ENCODE measurements at places on chromosomes 7 and 10.
A peak's percentile ranks its signal among the peaks of the same experiment; 100 is the strongest.

DNA sequence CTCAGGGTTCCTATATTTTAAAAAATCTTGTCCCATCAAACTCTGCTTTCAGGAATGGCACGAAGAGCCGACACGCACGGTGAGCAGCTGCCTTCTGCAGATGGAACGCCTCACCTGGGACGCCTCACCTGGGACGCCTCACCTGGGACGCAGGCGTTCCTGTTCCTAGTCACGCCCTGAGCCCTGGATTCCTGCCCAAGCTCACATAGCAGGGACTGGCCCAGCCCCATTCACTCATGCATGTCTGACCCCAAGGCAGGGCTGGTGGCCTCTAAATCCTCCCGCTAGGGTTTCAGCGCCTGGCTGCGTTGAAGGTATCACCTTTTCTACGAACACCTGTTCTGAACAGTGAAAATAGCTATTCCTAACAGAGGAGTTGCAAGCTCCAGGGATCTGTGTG lies 49.8 kb downstream of the CARD11 start:
- DNase-seq: no peak

DNA sequence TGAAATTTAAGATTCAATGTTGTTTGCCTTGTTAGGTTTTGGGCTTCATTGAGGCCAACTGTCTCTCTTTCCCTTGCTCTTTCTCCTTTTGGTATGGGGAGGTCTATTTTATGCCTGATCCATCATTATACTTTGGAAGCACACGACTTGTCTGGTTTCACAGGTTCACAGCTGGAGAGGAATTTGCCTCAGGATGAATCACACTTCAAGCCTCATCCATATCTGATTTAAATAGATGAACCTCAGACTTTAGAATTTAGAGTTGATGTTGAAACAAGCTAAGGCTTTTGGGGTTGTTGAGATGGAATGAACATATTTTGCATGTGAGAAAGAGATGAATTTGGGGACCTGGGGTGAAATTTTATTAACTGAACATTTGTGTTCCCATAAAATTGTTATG lies 150.5 kb upstream of the IGFBP3 start:
- no peak for DNase-seq

DNA sequence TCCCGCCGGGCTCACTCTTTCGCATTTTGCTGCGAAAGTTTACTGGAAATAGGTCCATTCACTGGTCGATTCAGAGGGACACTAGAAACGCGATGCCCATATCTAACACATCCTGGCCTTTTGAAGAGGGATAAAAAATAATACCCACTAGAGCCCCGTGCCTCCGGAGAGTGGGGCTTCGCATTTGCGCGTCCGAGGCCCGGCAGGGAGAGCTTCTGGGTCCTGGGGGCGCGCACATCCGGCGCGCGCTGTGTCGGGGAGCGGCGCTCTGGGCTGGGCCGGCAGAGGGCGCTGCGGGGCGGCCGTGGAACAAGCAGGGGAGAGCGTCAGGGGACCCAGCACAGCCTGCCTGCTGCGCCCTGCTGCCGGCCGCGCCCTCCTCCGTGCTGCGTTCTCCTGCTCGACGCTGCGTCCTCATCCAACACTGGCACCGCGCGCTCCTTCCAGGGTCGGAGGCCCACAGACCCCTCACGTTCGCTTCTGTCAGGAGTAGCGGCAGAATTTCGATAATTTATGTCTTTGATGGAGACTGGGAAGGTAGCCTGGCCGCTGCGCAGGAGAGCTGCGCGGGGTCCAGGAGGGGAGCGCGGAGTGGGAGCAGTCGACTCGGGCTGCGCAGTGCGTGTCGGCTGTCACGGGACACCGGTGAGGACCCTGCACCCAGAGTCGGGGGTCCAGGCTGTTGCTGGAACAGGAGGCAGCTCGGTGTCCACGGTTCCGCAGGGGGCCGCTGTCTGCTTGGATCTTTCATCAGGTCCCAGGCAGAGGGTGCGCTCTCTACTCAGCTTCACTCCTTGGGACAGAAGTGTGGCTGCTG lies 41.5 kb upstream of the ZNF32 start:
- DNase-seq: peak; percentile 80

DNA sequence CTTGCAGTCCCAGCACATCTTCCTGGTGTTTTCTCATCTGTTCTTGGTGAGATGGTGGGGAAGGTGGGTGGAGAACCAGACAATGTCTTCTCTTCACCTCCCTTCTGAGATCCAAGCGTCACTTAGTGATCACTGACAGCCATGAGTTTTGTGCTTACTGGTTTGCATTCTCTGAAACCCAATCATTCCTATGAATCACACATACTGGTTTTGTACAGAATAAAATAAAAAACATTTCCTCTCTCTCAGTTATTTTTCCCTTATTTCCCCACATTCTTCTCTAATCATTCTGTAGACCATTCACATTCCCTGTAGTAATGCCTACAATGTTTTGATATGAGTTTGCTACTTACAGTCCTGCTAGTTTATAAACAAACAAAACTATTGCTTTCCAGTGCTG lies 143.8 kb upstream of the SLC13A1 start:
- no peak for DNase-seq

- no peak for DNase-seq
These were observed 1.2 kb downstream of the HIPK2 start for GRCh38 chr7:139776486-139777132.

DNA sequence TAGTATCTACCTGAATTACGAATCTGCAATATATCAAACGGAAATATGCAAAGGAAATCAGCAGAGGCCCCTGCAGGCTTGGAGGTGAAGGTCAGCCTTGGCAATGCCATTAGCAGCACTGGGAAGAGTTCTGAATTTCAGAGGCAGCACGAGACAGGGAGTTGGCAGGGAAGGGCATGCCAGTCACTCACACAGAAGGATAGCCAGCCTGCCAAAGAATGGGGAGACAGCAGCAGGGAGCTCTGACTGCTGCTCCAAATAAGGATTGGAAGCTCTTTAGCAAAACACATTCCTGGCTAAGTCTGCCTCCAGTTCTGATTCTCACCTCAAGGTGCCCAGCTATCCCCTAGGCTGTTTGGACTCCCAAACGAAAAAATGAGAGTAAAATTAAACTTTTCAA lies 188.0 kb downstream of the PDE1C start:
- no peak for DNase-seq

- no peak for DNase-seq
These were observed 55.1 kb downstream of the ABI1 start for GRCh38 chr10:26805567-26806245.

DNA sequence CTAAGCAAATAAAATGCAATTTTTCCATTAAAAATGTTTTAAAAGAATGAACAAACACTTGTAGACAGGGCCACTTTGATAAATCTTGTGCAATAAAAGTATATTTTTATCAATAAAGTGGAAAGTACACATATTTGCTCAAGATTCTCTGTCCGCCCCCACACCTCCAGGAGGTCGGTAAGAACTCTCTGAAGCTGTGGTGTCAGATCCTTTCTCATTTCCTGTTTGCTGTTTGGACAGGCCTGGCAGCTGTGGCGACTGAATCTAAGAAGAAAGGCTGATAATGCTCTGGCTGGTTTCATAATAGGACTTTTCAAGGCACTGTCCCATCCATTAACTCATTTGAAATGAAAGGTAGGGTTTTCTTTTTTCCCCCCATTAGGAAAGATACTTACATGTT lies 15.3 kb upstream of the ASB4 start:
- no peak for DNase-seq

GRCh38 chr7:91378131-91378530 lies 113.9 kb downstream of the FZD1 start:
- no peak for DNase-seq

GRCh38 chr7:43211286-43211685 lies 98.8 kb downstream of the HECW1 start:
- DNase-seq: no peak

GRCh38 chr10:121154310-121154709 lies 303.1 kb downstream of the WDR11 start:
- no peak for DNase-seq

- DNase-seq: no peak
These were observed 50.1 kb downstream of the PLEKHS1 start for GRCh38 chr10:113801569-113801968.

DNA sequence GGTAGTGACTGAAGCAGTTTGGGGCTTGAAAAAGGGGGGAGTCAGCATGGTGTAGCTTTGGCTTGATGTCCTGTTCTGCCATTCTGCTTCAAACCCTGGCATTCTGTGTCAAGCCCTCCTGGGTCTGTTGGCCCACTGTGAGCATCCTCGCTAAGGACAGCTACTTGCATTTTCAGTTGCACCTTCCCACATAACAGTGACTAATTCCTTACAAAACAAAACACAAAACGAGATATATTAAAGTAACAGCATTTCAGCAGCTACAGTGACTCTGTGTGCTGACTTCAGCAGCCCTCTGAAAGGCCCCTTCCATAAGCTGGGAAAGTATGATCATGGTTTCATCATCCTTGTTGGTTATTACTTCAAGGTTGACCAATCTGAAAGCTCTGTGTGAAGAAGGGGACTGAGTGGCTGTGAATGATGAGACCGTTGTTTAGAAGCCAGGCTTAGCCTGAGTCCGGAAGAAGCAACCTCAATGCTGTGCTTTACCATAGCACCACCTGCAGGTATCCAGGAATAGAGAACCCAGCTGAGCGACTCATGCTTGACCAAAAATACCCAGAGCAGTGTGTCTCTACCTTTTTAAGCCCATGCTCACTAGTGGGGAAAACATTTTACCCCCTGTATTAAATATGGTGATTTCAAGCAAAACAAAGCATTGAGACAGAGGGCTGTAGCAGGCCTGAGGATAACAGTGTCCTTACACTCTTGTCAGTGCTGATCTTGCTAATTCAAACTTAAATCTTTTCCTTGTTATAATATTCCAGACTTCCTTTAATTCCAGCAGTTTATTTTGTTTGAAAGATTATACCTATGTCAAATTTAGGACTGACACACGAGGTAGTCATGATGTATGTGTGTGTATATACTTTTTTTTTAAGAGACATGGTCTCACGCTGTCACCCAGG lies 42.6 kb upstream of the CC2D2B start:
- peak; percentile 4 for DNase-seq

DNA sequence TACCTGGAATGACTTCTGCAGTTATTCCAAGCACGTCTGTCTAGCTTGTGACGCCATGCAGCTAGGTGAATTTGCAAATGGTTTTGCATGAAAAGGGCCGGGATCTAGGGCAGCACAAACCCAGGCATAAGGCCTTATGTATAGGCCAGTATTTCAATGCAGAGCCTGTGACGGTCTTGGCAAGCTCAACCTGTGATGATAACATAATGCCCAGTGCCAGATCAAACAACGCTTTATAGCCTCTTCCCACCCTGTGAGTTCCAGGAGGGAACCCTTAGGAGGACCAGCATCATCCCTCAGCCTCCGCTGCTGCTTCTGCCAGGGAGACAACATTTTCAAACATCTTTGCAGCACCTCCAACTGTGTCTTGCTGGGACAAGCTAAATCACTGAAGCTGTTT lies 390.7 kb downstream of the INHBA start:
- no peak for DNase-seq

DNA sequence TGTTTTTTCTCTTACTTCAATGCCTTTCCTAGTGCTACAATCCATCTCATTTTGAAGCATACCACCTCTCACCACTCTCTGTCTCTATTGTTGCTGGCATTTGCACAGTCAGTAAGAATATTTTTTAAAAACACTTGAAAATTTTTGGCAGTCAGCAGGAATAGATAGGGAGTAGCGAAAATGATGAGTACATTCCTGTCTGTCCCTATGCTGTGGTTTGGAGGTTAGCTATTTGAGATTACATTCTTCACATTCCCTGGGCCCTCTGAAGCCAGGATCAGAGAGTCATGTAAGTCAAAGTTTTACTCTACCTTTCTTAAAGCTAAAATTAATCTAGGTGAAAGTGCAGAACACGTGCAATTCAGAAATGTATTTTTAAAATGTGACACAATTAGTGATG lies 53.0 kb upstream of the MAGI2 start:
- no peak for DNase-seq

DNA sequence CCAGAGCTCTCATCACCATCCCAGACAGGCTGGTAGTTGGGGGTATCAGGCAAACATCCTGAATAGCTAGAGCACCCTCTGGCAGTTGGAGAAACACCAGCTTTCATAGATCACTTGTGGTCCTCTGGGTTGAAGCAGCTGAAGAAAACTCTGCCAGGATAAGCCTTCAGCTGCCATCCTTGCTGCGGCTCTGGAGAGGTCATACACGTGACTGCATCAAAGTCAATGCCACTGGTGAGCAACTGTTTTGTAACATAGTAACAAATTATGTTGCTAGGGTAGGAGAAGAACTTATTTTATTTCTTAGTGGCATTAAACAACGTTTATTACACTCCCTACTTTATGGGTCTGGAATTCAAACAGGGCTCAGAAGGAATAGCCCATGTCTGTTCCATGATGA lies 19.2 kb upstream of the PANK1 start:
- no peak for DNase-seq

DNA sequence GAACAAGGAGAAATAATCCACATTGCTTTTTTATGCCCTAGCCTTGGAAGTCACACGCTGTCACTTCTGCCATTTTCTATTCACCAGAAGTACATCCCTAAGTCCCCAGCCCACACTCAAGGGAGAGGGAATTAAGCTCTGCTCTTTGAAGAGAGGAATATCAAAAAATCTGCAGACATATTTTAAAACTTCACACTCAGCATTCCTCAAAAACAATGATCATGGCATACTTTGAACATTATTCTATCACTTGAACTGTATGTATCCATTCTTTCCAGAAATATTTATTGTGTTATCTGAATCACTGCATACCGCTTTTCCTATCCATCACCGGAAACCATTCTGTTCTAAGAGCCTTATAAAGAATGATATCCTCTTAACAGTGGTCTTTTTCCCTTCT lies 9.4 kb downstream of the ABCC2 start:
- DNase-seq: no peak

DNA sequence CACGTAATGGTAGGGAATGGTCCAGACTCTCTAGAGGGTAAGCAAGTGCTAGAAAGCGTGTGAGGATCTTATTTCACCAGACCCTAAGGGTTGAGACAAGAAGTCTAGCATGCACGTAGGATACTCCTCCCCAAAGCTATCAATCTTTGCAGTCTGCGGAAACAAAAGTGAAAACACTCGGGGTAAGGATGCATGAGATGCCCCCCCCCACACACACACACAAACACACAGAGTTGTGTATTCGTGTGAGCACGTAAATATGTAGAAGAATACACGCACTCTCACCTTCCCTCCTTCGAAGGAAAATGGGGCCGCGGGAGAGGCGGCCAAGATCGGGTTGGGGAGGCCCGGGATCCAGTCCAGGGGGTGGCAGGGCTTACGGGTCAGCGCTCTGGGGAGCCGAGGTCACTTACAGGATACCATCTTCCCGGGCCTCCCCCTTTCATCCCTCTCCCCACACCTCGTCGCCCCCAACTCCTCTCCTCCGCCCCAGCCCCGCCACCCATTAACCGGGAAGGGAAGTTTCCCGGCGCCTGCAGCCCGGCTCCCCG lies 455 bp downstream of the CUL2 start:
- no peak for DNase-seq

GRCh38 chr7:138495485-138495884 lies 35.4 kb downstream of the TRIM24 start:
- DNase-seq: no peak

DNA sequence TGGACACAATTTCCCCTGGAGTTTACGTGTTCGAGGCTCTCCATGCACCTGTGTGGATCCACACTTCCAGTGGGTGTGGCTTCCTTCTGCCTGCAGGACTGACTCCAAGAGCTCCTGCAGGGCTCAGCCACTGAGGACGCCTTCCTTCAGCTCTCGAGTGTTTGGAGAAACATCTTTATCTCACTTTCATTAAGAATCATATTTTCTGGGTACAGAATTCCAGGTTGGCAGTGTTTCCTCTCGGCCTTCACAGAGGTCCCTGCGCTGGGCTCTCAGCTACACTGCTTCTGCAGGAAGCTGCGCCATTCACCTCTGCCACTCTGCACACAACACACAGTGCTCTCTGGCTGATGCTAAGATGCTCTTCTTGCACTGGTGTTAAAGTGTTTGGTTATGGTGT lies 69.9 kb upstream of the NKX6-2 start:
- no peak for DNase-seq

All from activated T-helper 1 cell treated with anti-CD3 and anti-CD28 coated beads, Interleukin-2, amount 50 U/mL, for 16 hours (primary cell).